ENCODE measurements at places on chromosomes 13 and 19.

DNA sequence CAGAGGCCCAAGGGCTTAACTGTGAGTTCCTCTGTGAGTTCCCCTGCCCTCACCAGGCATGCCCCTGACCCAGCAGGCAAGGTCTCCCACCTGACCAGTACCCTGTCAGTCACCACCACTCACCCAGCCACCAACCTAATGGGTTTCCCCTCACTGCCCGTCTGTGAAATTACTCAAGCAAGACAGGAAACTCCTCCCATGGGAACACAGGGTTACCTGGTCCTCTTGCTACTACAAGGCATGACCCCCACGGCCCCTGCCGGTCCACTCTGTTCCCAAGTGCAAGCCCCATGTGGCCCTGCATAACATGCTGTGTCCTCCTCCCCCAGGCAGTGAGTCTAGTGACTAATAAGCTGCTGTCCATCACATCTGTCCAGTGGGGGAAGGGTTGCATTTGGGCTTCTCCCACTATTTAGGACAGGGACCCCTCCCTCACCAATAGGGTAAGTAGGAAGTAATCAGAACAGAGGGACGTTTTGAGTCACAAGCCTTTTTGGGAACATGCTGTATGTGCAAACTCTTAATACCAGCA lies 8.0 kb upstream of the DHRS12 start:
- DNase-seq: no peak

DNA sequence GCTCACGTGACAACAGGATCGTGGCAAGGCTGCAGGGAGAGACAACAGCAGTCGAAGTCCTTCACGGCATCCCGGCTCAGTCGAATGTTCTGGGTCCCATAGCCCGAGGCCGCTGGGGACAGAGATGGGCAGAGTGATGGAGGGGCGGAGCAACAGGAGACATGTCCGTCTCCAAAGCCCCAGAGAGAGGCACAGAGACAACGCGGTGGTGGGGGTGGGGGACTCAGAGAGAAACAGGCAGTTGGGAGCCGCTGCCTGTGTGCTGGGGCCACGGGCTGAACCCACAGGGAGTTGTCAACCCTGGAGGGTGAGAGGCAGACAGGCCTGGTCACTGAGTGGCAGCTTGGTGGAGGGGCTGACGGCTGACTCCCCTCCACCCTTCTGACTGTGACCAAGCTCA lies 20.4 kb downstream of the NOSIP start:
- no peak for DNase-seq

DNA sequence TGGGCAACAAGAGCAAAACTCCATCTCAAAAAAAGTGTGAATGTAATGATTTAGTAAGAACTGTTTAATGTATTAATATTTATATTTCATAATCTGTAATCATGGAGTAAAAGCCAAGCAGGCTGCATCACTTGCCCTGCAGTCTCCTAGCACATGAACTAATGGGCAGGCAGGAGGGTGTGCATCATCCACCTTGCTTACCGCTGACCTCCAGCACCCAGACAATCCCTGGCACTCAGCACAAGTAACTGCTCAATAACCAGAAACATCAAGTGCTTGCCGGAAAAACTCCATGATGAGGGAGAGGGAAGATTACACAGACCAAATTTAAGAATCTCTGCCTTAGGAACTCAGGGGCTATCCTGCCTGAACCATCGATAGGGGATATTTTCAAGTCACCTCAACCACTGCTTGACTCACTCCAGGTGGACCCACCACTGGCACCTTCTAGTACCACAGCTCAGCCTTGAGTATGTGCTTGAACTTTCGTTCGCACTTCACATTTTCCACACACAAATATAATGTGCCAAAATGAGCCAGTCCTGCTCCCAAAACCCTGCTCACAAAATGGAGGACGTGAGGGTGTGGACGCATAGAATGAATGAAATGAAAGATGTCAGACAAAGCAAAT lies 18.6 kb downstream of the BRD4 start:
- DNase-seq: no peak

- no peak for DNase-seq
Observed at GRCh38 chr13:102273111-102273510, 128.7 kb downstream of the FGF14 start.

DNA sequence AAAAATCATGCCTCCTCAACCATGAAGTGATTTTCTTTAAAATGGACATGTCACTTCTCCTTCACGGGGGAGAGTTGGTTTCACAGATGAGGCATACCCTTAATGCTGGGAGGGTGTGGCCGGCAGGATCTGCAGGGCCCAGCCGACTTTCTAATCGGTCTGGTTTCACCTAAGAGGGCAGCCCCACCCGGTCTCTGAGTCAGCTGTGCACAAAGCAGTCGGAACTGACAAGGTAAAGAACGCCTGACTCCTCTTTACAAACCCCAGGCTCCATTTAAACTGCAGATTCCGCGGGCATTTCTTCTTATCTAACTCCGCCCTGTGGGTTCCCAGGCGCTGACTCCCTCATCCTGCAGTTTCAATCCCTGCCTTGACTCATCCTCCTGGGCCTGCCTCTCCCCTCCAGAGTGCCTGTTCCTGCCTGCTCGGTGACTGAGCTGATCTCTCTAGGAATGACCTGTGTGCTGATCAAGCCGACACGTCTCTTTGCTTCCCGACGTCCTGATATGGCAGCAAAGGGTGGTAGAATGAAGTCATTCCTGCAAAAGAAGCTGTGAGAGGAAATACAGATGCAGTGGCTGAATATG lies 63.4 kb downstream of the EFNB2 start:
- no peak for DNase-seq

DNA sequence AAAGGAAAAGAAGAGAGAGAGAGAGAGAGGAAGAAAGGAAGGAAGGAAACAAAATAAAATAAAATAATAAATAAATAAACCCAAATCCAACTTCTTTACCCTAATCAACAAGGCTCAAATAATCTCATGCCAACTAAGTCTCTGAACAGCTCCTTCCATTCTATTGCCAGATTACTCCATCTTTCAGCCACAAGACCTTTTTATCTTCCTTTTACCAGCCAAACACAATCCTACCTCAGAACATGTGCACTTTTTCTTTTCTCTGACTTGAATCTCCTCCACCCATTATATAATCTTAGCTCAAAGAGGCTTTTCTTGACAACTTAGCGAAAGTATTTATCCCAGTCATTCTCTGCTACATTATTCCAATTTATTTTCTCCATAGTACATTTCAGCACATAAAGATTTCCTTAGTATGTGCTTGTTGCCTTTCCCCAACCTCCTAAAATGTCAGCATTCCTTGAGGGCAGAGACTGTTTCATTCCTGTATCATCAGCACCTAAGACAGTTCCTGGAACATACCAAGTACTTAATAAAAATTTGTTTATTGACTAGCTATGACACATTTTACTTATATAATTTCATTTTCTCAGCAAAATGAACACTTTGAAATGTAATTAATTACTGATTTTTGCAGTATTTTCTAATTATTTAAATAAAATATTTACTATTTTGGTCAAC lies 33.5 kb upstream of the USPL1 start:
- DNase-seq: no peak

DNA sequence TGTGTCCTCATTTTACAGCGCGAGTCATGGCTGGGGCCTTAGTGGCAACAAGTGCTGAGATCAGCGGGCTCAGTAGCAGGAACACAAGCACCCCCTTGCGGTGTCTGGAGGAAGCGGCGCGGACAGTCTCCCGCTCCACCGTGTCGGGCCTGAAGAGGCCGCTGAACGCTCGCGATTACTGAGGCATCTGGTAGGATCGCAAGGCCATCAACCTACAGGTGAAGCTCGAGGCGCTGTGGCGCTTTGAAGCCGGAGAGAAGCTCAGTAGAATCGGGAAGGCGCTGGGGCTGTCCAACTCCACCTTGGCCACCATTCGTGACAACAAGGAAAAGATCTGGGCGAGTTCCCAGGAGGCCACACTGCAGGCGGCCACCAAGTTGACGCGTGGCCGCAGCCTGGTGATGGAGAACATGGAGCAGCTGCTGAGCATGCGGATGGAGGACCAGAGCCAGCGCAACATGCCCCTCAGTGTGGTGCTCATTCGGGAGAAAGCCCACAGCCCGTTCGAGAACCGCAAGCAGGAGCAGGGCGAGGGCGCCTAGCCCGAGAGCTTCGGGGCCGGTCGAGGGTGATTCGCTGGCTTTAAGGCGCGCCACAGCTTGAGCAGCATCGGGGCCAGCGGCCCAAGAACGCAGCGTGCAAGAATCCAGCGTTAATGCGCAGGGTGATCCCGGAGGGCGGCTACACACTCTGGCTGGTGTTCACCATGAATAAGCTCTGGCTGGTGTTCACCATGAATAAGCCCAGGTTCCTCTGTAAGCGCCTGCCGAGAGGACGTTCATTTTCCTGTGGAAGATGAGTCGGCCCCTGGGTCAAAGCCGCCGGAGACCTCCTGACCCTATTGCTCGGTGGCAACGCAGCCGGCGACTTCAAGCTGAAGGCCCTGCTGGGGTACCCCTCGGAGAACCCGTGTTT lies 8.3 kb upstream of the MZF1 start:
- DNase-seq: no peak

DNA sequence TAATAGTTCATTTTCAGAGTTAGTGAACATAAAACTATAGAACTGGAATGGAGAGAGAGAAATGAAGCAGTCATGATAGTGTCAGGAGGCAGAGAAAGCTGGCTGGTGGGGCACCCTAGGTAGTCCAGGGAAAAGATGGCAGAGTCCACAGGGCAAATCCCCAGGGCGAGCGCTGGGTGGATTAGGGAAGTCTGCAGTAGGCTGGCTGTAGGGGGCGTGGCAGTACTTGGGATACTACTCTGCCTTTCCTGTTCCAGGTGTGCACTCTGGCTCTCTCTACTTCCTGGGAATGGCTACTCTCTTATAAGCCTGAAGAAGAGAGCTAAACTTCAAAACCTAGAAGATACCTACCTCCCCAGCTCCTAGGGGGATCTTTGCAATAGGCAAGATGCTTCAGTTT lies 232.9 kb upstream of the SLC10A2 start:
- DNase-seq: no peak

DNA sequence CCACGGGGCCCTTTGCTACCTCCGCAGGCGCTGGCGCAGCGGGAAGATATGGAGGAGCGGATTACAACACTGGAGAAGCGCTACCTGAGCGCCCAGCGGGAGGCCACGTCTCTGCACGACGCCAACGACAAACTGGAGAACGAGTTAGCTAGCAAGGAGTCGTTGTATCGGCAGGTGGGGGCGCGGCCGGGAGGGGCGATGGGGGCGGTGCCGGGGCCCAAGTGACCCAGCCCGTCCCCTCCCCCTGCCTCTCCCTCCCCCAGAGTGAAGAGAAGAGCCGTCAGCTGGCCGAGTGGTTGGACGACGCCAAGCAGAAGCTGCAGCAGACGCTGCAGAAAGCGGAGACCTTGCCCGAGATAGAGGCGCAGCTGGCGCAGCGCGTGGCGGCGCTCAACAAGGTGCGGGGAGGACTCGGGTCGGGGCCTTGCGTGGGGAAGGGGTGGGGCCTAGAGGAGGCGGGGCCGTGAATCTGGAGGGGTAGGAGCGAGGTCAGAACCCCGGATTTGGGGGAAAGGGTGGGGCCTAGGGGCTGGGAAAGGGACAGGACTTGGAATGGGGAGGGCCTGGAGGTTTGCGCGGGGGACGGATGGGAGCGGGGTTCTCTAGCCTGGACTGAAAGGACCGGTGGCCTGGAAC lies 13.7 kb downstream of the PPFIA3 start:
- no peak for DNase-seq

- no peak for DNase-seq
Observed at GRCh38 chr19:36257520-36257876, 42.6 kb downstream of the ZNF146 start.

- no peak for DNase-seq
Observed at GRCh38 chr13:39322836-39323585, 280.0 kb downstream of the LHFPL6 start.

GRCh38 chr13:28865149-28865744 lies 45.1 kb downstream of the MTUS2 start:
- no peak for DNase-seq

DNA sequence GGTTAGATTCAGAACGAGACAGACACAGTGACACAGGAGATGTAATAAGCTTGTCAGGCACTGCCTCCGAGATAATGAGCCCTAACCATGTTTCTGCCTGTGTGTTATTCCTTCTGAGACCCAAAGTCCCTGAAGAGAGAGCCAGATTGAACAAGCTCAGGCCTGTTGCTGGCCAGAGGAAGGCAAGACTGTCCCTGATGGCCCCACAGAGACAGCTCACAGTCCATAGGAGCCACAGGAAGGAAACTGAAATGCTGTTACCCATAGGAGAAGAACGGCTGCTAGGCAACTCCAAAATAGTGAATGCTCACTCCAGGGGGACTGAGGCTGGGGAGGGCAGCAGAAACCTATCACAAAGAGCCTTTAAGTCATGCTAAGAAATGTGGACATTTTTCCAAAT lies 31.8 kb upstream of the RFXAP start:
- DNase-seq: no peak

DNA sequence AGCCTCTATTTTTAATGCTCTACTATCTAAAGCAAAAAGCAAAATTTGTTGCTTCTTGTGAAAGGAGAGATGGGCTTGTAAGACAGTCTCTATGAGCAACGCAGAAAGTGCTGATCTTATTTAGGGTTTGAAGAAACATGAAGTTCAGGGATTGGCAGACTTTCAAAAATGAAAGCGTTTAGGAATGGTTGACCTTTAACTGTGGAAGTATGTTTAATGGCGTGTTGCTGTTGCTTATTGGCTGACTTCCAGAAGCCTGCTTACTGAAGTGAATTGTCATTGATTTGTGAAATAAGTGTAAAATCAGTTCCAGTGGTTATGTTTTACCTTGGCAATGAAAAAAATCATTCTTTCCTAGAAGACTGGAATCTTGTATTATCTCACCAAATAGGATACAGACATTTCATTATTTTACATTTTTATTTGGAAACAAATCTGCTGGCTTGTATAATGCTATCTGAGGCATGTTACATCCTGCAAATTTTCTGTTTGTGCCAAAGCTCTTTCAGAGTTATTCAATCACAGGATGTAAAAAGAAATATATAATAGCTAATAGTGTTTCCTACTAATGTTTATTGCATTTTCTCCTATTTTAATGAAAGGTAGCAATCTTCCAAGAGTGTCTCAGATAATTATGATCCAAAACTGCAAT lies 221.3 kb upstream of the SLITRK6 start:
- DNase-seq: peak; percentile 1

GRCh38 chr19:28126135-28126898 lies 1086.6 kb downstream of the UQCRFS1 start:
- no peak for DNase-seq

DNA sequence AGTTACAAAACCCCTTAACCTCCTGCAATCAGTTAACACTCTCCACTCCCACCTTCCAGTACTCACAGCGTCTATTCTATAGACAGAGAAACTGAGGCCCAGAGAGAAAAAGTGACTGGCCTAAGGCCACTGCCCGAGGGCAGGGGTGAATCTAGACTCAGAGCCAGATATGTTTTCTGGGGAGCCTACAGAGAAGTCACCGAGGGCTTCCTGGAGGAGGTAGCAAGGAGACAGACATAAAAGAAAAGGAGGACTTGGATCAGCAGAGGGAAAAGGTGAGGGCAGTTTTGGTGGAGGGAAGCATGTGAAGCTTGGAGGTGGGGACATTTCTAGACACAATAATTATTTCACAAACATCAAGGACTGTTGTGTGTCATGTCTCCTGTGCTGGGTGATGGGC lies 1.6 kb upstream of the COMP start:
- DNase-seq: no peak

DNA sequence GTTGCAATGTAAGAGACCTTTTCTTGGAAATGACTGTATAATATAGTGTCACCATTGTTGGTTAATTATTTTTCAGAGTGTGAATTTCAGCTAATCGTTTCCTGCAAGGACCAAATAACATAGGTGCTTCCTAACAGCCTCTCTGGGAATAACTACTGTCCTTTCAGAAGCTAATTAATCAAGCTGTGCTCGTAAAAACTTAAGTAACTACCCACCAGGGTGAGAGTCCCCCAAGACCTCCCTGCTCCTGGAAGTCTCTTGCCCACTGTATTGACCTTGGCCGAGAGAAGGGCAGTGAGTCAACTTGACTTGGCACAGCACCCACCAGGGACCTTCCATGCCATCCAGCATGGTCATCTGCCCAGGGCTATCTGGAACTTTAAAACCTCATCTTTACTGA lies 50.3 kb downstream of the UQCRFS1 start:
- no peak for DNase-seq
